ENCODE measurements at places on chromosomes 4 and X.

GRCh38 chr4:52244103-52244775 is 193.1 kb downstream of the SPATA18 start:
- no peak for DNase-seq

GRCh38 chrX:43643662-43644061 is 12.4 kb upstream of the MAOA start:
- DNase-seq = no peak

- no peak for DNase-seq
These were observed 55.6 kb upstream of the RBM47 start for GRCh38 chr4:40685300-40685699.

DNA sequence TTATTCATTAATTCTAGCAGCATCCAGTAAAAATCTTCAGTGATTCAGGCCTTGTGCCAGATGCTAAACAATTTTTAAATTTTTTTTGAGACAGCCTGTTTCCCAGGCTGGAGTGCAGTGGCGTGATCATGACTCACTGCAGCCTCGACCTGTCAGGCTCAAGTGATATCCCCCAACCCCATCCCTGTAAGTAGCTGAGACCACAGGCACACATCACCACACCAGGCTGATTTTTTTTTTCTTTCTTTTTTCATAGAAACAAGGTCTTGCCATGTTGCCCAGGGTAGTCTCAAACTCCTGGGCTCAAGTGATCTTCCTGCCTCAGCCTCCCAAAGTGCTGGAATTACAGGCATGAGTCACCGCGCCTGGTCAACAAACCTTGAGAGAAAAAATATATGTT is 705.5 kb downstream of the ARAP2 start:
- DNase-seq = no peak

DNA sequence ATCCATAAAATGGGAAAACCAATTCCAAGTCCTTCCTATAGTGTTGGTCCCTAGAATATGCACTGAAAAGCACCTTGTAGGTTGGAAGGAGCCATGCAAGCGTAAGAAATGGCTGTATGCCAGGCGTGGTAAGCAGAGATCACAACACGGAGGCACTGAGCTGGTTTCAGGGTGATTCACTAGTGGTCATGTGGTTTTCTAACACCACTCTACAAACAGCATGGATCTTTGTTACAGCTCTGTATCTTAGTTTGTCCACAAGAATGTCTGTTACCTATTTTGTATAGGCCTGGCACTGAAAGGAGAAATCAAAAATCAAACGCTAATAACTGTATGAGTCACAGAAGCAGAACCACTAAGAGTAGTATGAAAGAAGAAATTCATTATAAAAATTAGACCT is 71.9 kb downstream of the MAGEB17 start:
- no peak for DNase-seq

- no peak for DNase-seq
These were observed 157.3 kb downstream of the TMA16 start for GRCh38 chr4:163651761-163652160.

- no peak for DNase-seq
These were observed 249.2 kb downstream of the TENM3 start for GRCh38 chr4:182492423-182492822.

DNA sequence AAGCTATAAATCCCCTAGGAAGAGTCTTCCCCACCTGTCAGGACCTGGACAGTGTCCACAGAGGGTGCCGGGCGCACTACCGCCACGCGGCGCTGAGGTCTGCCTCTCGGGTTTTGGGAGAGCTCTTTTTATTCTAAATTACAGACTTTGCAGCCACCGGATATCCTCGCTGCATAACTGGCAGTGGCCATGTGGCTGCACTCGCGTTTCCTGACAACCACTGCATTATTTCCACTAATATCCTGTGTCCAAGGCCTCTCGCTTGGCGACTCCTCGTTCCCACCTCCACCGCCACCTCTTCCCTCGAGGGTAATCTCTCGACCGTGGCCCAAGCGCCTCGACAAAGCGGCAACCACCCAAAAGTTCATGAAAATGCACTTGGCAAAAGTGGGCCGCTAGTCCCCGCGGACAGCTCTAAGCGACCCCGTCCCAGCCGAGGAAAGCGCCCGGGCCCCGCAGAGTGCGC is 512 bp upstream of the TMEM131L start:
- peak; percentile 79 for DNase-seq

DNA sequence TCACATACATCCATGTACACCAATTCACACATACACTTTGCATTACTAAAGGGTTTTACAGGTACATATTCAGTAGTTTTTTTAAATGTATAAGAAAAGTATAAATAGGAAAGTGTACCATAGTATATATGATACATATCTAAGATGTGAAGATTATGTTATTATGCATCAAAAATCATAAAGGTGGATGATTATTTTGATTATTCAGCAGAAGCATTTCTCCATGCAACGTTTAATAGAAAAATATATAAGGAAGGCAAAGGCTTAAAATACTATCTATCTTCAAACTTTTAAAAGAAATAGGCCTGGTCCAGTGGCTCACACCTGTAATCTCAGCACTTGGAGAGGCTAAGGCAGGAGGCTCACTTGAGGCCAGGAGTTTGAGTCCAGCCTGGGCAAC is 133.5 kb upstream of the KLF3 start:
- no peak for DNase-seq

DNA sequence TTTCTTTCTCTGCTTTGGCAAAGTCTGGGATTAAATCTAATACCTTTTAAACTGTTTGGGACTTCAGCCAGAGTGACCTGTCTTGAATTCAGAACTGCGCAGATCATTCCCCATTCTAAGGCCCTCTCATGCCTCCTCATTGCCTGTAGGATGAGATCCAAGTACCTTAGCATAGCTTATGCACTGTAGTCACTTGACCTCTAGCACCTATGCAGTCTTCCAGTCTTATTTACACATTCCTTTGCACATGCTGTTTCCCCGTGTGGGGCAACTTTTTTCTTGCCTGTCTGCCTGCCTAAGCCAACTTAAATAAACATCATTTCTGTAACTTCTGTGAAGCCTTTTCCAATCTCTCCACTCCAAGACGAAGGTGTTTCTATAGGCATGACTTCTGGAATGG is 68.4 kb downstream of the AR start:
- DNase-seq = no peak

DNA sequence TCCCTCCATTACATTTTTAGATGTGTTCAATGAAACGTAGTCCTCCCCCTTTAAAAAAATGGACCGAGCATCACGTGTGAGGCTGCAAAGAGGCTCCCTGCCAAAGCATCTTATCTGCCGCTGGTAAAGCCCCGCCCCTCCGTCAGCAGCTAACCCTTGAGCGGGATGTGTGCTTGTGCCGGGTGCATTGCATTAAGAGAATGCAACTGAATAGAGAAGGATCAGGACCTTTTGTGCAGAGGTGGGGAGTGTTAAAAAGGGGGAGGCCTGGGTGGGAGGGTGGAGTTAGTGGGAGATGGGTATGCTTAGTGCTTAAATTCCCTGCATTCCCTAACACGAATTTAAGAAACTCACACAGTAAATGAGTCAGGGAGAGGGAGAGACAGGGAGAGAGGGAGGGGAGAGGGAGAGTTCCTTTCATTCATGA is 66.0 kb downstream of the TBL1X start:
- DNase-seq = peak; percentile 59

DNA sequence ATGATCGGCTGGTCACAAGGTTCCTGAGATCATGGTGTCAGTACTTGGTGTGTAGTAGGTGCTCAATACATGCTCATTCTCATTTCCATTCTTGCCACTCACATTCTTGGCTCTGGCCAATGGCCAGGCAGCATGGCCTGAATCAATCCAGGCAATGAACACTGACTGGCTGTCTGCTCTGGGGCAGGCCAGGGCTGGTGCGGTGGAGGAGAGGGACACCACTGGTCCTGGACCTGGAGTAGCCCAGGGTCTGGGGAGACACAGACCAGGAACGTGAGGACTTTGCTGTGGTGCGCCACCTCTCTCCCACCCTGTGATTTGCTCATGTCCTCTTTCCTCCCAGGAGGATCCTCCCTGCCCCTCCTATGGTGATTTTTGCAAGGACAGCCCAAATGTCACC is 119.4 kb downstream of the PSAPL1 start:
- DNase-seq = no peak

- no peak for DNase-seq
These were observed 95.5 kb upstream of the MSX1 start for GRCh38 chr4:4763822-4764557.

DNA sequence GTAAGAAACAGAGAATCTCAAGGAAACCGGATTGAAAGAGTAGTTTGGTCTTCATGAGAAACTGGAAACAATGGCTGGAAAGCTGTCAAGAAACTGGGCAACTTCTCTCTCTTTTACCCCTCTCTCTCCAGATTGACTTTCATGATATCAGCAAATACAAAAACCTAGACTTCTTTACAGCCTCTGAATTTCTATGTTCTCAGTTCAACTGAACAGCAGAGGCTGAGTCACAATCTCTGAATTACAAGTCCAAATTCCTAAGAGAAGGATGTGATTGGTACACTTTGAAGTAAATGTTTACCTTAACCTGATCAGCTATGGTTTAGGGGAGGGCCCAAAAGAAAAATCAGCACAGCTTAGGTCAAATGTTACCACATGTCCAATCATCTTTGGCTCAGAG is 974.9 kb downstream of the RPA4 start:
- no peak for DNase-seq

All from right forelimb (tissue), 1 donor.